HS-27A (cell line): ENCODE measurements at places on chromosomes 3 and 15.

DNA sequence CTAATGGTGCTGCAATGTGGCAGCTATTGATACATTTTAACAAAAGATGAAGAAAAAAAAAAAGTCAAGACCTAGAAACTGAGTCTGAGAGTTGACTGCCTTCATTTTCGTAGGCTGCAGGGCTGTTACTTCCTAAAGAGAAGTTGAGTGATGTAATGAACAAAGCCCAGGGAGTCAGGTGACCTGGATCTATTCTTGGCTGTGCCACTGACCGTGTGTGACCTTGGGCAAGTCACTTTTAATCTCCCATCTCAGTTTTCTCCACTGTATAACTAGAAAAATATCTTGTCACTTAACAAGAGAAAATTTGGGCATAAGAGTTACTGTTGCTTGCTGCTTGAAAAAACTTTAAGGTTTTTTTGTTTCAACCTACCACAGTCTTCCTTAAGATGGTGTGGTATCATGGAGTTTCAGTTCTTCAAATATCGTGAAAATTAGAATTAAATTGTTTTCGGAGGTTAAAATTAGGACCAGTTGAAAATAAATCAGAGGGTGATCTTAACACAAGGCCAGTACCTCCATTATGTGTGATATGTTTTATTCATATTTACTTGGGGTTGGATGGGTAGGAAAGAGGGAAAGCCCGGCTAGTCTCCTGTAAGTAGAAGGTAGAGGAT is 5.8 kb downstream of the FMN1 start:
- no peak for DNase-seq

DNA sequence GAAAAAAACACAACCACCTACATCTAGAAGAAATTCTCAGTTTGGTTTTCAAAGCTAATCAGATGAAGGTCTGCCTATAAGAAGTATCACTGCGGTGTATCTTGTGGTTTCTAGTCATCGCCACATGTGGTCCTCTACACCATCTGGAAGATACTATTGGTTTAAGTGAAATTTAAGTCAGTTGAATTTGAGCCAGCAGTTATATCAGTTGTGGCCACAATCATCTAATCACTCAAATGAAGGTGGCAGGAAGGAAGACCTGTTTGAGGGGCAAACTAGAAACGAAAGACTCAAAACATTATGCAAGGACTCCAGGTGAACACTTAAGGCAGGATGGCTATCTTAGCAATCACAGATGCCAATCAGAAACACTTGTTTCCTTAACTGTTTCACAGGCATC is 48.7 kb downstream of the ETV5 start:
- DNase-seq: no peak

DNA sequence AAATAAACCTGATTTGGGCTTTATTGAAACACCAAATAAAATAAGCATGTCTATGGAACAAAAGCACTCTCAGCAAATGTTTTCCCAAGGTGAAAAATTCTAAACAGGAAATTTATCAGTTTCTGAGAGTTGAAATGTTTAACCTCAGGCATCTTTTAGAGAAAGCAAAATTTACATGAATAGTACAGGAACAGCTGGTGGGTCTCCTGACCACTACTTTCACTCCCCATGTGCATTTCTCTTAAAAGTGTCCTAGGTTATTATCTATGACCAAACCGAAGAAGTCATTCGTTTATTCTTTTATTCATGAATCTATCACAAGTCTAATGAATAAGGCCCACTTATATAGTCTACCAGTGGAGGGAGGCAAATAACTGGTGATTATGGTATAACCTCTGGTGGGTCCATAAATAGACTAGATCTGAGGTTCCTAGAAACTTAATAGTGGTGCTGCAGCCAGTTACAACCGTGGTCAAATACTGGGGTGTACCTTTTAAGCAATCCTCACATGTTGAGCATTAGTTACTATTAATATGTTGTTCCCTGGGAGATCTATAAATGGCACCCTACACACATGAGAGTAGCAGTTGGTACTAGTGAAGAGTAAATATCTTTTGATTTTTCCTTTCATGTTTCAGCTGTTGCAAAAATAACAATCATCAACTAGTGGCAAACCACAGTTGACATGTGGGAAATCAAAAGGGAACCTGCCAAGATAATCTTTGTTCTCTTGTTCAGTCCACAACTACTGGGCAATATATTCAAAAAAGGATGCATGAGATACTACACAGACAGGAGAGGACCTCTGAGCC is 169.3 kb upstream of the STAC start:
- no peak for DNase-seq

GRCh38 chr3:108698461-108698860 is 58.7 kb downstream of the RETNLB start:
- no peak for DNase-seq

DNA sequence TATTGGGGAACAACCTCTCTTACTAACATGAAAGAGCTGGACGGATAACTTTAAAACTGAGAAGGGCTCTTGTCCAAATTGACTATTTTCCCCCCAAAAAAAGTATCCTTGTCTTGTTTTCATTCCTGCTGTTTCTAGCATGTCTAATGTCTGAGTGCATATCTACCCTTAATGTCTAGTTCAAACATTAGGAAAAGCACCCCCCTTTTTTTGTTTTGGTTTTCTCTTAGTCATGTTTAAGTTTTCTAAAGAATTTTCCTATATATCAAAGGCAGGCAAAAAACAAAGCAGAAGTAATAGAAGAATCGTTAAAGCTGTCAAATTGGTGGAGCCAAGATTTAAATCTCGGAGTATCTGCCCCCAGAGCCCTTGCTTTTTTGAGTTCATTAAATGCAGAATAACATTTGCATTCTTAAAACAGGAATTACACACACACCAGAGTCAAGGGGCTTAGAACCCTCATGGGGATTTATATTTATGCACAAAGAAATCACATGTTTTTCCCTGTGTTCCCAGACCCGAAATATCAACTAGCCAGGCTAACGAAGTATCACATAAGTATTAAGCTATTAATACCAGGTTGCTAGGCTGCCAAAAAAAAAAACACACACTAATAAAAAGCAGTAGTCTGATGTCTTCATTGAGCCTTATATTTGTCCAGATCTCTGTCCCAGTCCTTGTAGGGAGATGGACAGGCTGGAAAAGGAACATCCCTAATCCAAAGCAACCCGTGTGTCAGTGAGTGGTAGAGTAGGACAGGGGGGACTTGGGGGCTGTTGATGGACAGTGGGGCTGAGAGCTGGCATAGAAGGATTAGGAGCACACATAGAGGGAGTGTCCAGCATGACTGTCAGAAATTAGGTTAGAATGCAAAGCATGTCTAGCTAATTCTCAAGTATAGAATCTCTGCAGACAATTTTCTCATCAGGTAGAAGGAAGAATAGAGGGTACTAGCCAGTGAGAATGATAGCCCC is 103.6 kb upstream of the BFSP2 start:
- no peak for DNase-seq

- DNase-seq: no peak
Measured at GRCh38 chr3:81602781-81603180, 158.7 kb downstream of the GBE1 start.

DNA sequence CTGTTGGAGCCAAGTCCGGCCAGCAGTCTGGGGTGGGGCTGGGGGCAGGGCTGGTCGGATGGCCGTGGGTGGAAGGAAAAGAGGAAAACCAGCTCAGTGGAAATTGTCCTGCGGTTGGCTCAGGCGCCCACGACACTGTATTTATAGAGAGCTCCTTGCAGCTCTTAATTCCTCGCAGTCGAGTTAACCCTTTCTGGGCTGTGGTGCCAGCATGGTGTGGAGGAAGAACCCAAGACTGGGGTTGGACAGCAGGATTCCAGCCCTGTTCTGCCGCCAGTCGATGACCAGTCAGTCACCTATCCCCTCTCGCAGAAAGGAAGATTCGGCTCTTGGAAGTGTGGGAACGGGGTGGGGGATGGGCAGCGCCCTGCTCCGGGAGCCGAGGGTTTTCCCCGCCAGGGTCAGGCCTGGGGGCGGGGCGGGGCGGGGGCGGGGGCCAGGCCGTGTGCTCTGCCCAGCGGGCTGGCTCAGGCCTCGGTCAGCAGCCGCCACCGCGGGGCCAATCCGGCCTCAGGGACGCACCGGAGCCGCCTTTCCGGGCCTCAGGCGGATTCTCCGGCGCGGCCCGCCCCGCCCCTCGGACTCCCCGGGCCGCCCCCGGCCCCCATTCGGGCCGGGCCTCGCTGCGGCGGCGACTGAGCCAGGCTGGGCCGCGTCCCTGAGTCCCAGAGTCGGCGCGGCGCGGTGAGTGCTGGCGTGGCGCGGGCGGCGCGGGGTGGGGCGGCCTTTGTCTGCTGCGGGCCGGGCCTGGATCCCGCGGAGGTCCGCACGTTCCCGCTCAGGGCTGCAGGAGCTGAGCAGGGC is at the start of gene CD276:
Gene CD276 (plus strand): TSS at position 607 of the 804 bp plus-strand sequence. CDS start 15,257 bp downstream, outside the sequence.
- peak; percentile 54 for DNase-seq

- DNase-seq: no peak
Measured at GRCh38 chr3:6867269-6867668, 6.4 kb downstream of the GRM7 start.

DNA sequence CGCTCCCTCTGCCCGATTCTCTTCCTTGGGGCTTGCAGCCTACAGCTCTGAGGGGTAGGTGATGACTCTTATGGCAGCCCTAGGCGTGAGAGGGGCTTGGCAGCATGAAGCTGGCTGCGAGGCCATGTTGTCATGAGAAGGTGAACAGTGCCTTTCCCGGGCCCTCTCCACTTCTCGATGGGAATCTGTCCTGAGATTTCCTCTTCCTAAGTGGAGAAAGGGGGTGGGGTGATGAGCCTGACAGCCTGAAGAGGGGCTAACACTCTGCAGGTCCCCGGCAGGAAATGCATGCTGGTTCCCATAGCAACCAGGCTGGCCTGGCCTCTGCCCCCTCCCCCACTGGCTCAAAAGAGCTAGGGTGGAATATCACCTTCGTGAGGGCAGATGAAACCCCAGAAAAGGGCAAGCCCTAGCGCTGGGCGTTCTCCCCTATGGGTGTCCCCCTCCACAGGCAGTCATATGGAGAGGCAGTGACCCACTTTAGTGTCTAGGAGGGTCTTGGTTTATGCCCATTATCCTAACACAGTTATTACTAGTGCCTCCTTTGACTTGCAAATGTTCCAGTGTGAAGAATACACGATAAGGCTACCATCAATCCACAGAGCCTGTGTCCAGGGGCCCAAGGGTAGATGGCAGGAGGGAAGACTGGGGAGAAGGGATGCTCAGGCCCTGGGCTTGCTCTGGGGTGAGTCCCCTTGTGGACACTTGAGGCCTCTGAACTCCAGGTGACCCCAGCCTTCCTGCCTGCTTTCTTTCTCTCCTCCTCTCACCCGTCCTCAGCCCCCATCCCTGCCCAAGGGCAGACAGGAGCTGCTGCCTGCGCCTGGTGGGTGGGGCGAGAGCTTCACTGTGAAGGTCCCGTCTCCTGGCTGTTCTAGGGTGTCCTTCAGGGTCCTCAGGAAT is 13.2 kb downstream of the EPHB3 start:
- DNase-seq: no peak

- no peak for DNase-seq
Measured at GRCh38 chr15:72774696-72775383, 8.7 kb downstream of the ADPGK start.

DNA sequence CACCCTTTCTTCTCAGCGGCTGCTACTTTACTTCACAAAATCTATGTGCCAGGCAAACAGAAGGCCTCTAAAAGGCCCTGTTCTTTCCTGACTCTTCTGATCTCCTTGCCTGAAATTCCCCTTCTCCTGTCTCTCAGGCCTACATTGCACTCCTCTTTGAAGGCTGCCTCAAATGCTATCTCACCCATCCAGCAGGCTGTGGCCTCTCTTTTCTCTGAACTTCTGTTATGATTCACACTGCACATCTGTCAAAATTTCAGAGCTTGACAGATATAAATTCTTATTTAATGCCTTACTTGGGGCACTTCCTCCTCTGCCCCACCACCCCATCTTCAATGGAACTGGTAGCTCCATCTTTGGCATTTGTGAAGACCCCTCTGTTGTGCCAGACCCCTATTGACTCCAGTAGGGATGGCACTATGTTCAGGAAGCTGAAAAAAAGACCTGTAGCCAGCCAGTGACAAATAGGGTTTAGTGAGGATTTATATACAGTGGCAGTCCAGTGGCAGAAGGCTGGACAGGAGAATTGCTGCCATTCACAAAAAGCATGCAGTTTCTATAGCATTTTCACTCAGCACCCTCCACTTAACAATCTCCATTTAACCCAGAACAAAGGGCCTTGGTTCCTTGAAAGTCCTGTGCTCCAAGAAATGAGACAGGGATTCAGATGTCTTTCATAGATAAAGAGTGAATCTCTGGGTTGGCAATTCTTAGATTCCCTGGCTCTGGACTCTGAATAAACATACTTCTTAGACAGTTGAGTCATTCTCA is 415.8 kb upstream of the GRM7 start:
- DNase-seq: no peak

DNA sequence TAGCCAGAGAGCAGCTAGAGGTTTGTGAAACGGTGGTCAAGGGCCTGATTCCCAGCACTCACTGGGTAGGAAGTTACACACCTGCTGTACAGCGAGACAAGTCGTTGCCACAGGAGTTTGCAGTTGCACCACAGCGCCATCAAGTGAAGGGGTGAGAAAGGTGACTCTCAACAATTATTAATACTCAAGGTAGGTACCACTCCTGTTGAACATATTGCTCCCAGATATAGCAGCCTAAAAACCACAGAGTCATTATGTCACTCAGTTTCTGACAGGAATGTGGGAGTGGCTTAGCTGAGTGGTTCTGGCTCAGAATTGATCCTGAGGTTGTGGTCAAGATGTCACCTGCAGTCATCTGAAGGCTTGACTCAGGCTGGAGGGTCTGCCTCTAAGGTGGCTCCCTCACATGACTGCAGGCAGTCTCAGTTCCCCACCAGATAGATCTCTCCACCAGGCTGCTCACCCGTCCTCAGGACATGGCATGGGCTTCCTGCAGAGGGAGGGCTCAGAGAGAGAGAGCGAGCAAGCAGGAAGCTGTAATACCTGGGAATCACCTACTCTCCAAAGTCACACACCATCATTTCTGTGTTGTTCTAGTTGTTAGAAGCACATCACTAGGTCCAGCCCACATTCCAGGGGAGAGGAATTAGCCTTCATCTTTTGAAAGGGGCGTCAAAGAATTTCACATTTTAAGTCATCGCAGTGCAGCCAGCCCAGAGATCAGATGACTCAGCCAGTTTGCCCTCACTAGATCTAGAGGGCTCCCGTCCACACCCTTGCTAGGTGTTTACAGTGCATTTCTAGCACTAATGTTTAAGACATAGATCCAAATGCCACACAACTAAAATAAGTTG is 17.0 kb upstream of the ANO10 start:
- peak; percentile 75 for DNase-seq

DNA sequence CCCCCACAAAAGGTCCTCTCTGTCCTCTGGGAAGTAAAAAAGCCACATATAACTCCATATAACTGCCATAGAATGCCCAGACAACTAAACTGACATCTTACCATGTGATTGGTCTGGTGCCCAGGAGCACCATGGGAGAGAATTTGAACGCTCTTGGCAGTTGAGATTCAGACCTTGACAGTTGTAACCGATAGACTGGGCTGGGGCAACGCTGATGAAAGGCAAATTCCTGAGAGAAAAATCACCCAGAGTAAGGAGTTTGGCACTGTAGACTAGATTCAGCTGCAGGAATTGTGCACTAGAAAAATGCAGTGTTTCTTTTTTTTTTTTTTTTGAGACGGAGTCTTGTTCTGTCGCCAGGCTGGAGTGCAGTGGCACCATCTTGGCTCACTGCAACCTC is 240.5 kb downstream of the SOX2 start:
- DNase-seq: no peak

GRCh38 chr3:192281207-192281880 is 446.0 kb downstream of the FGF12 start:
- DNase-seq: no peak
